ENCODE measurements at places on chromosomes 3 and 15.
A peak's percentile ranks its signal among the peaks of the same experiment; 100 is the strongest.

GRCh38 chr15:40739854-40740253, 15.2 kb downstream of the RMDN3 start:
- DNase-seq = no peak

GRCh38 chr15:101123222-101123910, 128.5 kb downstream of the CHSY1 start:
- DNase-seq = no peak

- DNase-seq = no peak
Observed at GRCh38 chr15:29207758-29208108, 61.9 kb downstream of the NSMCE3 start.

GRCh38 chr15:95141486-95141885, 910.1 kb downstream of the MCTP2 start:
- no peak for DNase-seq

DNA sequence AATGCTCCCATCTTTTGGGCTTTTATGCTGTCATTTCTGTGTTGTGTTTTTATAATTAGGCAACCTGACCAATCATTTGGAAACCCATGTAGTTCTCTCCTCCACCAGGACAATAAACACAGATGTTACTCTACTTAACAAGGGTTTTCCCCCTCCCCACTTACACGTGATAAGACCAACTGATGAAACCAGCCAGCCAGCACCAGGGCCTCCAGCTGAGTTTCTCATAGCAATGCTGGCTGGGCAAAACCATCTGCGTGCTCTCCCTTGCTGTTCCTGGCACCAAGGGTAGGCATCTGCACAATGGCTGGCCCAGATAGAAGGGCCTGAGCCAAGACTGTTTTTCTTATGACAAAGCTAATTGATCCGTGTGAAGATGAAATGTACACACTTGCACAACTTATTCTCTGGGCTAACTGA, 310.4 kb downstream of the PLCL2 start:
- peak; percentile 84 for DNase-seq

DNA sequence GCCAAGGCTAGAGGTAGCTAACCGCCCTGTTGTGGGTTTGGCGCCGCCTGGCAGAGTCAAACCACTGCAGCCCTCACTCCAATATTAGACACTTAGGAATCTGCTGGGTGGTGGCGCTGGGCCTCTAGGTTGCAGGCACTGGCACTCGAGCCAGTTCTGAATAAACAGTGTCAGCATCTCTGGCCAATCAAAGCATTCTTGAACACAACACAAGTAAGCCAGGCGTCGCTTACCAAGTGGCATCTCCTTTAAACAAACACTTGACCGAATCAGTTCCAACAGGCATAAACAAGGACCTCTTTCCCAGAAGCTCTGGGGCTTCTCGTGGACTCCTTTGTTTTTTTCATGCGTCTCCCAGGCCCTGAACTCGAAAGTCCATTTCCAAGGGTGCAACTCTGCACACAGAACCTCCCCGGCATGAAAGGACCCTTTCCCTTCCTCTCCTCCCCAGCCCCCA, 82.3 kb downstream of the LRIG1 start:
- DNase-seq = no peak

- DNase-seq = no peak
Observed at GRCh38 chr3:7663771-7664170, 802.9 kb downstream of the GRM7 start.

- DNase-seq = no peak
Observed at GRCh38 chr3:105719791-105720190, 149.0 kb downstream of the CBLB start.

DNA sequence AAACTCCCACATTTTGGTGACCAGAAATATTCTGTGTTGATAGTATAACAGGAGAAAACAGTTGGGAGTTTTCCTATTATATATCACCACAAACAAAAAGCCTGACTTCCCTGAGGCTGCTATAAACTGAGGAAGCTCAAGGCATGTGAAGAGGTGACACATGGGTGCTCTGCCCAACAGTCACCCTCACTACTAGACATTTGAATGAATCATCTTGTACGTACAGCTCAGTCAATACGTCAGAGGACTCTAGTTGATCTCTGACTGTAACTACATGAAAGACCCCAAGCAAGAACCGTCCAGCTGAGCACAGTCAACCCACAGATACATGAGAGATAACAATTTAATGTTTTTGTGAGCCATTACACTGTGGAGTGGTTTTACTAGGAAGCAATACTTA, 338.3 kb upstream of the ATP11B start:
- no peak for DNase-seq

DNA sequence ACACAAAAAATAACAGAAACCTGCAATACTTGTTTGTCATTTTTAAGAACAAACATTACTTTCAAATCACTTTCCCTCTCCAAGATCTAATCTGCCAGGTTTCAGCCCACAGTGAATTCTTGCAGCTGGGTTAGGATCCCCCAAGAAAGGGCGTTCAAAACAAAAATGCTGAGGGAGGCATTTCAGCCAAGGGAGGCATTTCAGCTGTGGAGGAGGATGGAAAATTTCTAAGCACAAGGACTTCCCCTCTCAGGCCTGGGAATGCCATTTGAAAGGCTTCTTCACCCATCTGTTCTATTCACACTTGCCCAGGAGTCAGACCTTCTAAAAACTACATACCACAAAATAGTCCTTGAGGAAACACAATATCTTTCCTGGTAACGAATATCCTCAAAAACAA, 69.1 kb downstream of the P3H2 start:
- DNase-seq = no peak

DNA sequence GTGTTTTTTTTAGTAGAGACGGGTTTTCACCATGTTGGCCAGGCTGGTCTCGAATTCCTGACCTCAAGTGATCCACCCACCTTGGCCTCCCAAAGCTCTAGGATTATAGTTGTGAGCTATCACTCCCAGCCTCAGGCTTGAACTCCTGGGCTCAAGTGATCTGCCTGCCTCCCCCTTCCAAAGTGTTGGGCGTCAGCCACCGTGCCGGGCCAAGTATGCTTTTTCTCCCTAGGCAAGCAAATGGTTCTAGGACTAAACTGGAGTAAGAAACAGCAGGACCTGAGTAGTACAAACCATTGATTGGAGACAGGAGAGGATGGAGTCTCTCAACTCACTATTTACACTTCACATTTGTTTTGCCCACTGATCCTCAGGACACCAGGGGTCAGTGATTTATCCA, 4.6 kb upstream of the PTPN9 start:
- DNase-seq = no peak

GRCh38 chr3:190596349-190597285, 82.7 kb downstream of the IL1RAP start:
- DNase-seq = no peak

- no peak for DNase-seq
Observed at GRCh38 chr3:42377681-42378080, 32.7 kb downstream of the LYZL4 start.

DNA sequence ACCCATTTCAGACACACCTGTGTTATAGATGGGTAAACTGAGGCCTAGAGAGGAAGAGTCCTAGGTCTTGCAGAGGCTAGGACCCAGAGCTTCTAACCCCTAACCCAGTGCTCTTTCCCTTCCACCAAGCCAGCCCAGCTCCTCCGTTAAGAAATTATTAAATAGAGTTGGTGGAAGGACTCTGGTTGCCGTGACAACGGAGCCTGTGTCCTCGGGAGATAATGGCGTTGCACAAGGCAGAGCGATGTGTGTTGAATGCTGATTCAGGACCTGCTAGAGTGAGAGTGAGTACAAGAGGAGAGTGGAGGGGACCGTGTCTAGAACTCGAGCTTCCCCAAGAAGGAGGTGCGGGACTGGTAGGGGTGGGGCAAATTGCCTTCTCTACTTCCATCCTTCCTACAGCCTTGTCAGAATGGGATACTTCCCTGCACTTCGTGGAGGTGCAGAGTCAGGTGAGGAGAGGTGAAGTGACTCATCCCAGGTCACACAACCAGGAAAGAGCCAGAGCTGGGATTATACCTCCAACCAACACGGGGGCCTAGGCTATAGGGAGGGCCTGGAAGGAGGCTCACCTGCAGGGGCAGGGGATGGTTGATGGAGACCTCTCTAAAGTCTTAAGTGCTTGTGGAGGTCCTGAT, 8.6 kb downstream of the SLC6A1 start:
- DNase-seq = no peak

DNA sequence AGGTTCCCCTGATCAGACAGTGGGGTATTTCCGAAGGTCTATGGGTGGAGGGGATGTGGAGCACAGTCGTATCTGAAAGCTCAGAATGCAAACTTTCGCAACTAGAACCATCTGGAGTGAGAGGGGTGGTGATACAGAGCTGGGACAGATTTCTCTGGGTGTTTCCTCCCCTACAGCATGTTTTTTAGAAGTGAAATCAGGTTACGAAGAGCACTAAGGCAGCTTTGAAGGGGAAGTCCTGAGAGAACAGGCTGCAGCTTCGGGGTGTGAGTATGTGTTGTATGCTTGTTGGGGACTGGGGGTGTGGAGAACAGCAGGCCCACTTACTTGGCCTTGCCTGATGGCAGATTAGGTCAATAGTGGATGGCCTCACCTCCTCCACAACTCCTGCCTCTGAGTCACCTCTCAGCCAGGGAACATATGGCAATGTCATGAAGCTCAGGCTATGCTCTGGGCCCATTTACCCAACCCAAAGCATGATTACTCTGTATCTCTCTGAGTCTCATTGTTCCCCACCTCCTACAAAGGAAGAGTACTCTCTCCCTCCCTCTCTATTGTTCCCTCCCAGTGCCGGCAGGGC, 107.2 kb upstream of the RASGRP1 start:
- no peak for DNase-seq

DNA sequence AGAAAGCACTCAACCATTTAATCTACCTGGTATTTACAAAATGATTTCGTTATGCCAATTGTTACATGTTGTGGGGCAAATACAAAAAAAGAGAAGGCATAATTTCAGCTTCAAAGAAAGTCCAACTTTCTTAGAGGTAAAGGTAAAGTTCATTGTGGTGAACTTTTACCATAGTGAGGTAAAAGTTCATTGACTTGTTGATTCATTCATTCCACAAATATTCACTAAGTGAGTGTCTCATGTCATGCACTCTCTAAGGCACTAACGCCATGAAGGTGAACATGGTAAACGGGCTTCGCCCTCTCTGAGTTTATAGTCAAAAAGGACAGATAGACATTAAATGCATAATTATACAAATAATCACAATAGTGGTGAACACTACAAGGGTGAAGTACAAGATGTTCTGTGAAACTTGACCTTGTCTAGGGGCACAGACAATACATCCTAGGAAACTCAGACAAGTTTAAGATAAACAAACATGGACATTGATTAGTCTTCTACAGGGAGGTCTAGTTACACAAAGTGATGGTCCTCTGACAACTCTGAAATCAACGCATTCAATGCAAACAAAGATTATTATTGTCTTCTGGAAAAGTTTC, 378.6 kb downstream of the MAGI1 start:
- DNase-seq = no peak

- no peak for DNase-seq
Observed at GRCh38 chr3:12750658-12751071, 8.4 kb downstream of the TMEM40 start.

DNA sequence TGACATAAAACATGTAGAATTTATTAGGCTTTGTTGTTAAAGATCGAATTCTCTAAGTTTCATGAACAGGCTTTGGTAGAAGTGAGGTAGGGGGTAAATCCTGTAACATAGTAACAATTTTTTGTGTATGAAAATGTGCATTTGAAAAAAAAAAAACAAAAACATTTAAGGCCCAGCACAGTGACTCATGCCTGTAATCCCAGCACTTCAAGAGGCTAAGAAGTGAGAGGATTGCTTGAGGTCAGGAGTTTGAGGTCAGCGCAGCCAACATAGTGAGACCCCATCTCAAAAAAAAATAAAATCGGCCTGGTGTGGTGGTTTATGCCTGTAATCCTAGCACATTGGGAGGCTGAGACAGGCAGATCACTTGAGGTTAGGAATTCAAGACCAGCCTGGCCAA, 26.8 kb upstream of the PPP4R2 start:
- DNase-seq = no peak

- DNase-seq = no peak
Observed at GRCh38 chr3:64824394-64824909, 136.7 kb upstream of the ADAMTS9 start.

- DNase-seq = no peak
Observed at GRCh38 chr3:101154401-101154800, 161.2 kb upstream of the ABI3BP start.

GRCh38 chr3:15845475-15845874, 47.7 kb upstream of the ANKRD28 start:
- no peak for DNase-seq

DNA sequence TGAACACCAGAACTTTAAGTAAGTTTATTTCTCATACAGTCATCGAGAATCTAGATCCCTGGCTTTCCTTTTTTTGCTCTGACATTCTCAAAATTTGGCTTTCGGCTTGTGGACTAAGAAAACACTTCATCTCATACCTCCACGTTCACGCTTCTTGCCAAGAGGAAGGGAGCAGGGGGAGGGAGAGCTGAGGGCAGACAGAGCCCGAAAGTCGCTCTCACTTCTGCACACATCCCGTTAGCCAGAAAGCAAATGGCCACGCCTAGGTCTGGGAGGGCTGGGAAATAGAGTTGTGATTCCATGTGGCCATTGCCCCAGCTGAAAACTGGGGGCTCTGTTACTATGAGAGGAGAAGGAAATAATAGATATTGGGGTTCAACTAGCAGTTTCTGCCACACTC, 57.3 kb downstream of the MAP6D1 start:
- no peak for DNase-seq

DNA sequence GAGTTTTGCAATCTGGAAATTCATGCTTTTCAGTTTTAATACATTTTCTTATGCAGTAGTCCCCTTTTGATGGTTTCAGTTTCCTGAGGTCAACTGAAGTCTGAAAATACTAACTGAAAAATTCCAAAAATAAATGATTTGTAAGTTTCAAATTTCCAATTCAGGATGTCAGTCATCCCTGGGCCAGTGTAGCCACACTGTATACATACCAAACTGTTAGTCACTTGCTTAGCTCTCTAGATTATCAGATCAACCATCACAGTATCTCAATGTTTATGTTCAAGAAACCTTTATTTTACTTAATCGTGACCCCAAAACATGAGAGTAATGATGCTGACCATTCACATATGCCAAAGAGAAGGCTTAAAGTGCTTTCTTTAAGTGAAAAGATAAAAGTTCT, 715.5 kb downstream of the GBE1 start:
- no peak for DNase-seq

- DNase-seq = no peak
Observed at GRCh38 chr3:144480416-144480919, 508.8 kb downstream of the DIPK2A start.

DNA sequence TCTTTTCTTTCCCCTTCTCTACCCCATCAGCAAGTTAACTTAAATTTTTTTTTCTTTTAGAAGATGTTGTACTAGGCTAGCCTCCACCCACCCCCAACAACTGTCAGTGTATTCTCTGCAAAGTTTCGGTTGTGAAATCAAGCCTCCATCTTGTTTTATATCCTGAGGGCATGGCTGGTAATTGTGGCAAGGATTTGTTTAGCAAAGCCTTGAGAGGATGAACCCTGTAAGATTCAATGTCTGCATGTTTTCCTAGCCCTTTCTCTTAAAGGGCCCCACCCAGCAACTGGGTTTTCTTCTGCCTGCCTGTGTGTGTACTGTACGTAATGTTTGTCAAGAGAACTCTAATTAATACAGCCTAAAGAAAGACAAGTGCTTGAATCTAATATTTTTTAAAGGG, 475.3 kb downstream of the FHIT start:
- DNase-seq = no peak

GRCh38 chr3:37957539-37957936, 33.0 kb upstream of the VILL start:
- DNase-seq = no peak
